ENCODE measurements at places on chromosomes 11 and 22.

DNA sequence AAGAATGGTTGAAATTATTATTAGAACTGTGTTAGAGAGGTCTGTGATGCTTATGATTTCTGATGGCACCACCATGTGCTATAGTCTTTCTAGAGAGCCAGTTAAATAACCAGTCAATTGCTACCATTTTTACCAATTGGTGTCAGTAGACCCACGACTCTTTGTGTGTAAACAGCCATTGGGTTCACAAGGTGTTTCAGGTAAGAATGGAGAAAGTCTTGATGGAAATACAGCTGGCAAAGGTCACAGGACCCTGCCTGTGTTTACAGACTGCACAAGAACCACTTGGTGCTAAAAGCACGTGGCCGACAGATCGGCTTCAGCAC is 30.5 kb upstream of the OR10G7 start:
- H3K4me3 ChIP-seq, result no peak overlapping the region
- no peaks in the 10 kb centered on the region for H3K36me3 ChIP-seq
- no peaks in the 10 kb centered on the region for H3K4me1 ChIP-seq
- no peak for ATAC-seq
- H3K27ac ChIP-seq, result no peak overlapping the region

GRCh38 chr22:22952531-22953280 is 65.1 kb downstream of the IGLL5 start:
- H3K4me3 ChIP-seq, result no peak overlapping the region
- H3K27me3 ChIP-seq, result peaks cover 41% of the 10 kb centered on the region

- ATAC-seq, result peak; percentile 88
- no peaks in the 10 kb centered on the region for H3K36me3 ChIP-seq
- H3K4me1 ChIP-seq, result peaks cover 12% of the 10 kb centered on the region
Measured at GRCh38 chr11:77072851-77073327, 6.1 kb downstream of the CAPN5 start.

DNA sequence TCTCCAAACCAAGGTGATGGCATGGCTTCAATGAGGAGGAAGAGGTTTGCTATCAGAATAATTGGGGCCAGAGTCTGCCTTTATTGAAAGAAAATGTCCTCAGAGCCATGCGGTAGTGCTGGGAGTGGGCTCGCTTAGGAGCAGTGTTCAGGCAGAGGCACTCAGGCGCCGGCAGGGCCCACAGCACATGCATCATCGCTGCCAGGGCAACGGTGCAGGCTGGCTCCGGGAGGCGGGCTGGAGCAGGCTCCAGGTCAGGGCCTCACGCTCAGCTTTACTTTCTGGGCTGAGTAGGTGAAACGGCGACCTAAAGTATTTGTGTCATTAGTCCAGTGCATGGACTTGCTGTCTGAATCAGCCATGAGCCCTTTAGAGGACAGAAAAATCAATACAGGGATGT is 169.9 kb upstream of the CCDC90B start:
- H3K36me3 ChIP-seq, result no peaks in the 10 kb centered on the region
- no peak overlapping the region for H3K4me3 ChIP-seq
- H3K27me3 ChIP-seq, result no peaks in the 10 kb centered on the region
- H3K27ac ChIP-seq, result no peak overlapping the region
- ATAC-seq, result no peak
- no peaks in the 10 kb centered on the region for H3K4me1 ChIP-seq

DNA sequence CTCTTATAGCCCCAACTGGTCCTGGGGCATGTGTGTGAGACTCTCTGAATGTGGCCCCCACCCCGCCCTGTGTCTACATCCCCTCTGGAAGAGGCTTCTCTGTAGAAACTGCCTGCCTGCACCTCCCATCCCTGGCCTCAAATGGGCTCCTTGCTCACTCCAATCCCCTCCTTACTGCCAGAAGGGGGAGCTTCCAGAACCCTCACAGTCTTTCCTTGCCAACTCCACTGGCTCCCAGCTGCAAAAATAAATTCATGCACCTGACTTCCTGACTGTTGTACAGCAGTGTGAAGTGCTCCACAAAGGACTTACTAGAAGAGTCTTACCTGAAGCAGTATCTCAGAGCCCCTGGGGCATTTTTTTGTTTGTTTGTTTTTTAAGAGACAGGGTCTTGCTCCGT is 15.2 kb upstream of the SERPIND1 start:
- H3K27ac ChIP-seq, result no peak overlapping the region
- no peak overlapping the region for H3K4me3 ChIP-seq
- no peak for ATAC-seq

GRCh38 chr22:31248965-31249958 is 37.2 kb downstream of the LIMK2 start:
- no peaks in the 10 kb centered on the region for H3K36me3 ChIP-seq
- peaks cover 10% of the 10 kb centered on the region for H3K4me1 ChIP-seq
- H3K27ac ChIP-seq, result no peak overlapping the region
- H3K27me3 ChIP-seq, result no peaks in the 10 kb centered on the region

- peak; percentile 61 for ATAC-seq
- peak overlapping the region; percentile 93 for H3K4me3 ChIP-seq
- peaks cover 93% of the 10 kb centered on the region for H3K36me3 ChIP-seq
- peak overlapping the region; percentile 99 for H3K27ac ChIP-seq
- no peaks in the 10 kb centered on the region for H3K27me3 ChIP-seq
Measured at GRCh38 chr11:35160246-35160824, 21.4 kb downstream of the CD44 start.

DNA sequence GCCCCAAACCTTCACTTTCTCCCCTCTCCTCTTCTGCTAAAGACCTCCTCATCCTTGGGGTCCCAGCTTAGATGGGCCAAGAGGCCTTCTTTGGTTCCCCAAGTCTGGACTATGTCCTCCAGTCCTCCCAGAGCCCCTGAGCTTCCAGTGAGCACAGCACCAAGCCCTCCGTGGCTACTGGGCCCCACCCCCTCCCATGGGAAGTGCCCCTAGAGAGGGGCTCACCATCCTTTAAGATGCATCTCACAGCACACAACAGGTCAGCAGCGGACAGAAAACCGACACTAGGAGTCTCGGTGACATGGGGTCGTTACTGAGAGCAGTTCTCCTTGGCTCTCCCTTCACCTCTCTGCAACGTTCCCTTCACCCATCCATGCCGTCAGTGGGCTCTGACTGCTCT is 2.7 kb downstream of the LRRC32 start:
- peak overlapping the region; percentile 70 for H3K4me3 ChIP-seq
- peaks cover 17% of the 10 kb centered on the region for H3K4me1 ChIP-seq
- peak overlapping the region; percentile 16 for H3K27ac ChIP-seq

DNA sequence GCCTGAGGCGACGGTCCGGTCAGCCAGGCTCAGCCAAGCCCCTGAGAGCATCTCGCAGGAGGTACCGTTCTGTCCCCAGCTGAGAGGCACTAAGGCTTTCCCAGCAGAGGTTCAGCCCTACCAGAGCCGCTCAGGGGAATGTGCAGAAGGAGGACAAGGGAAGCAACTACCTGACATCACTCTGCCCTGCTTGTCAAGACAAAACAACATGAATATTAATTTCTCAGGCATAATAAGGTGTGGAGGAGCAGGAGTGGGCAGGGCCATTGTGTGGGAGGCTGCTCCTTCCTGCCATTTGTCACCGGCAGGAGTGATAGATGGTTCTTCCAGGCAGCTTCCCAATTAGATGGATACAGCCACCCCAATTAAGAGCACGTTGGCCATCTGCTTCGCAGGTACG is 181.4 kb downstream of the KIRREL3 start:
- H3K36me3 ChIP-seq, result no peaks in the 10 kb centered on the region
- peaks cover 9% of the 10 kb centered on the region for H3K27me3 ChIP-seq
- no peak for ATAC-seq

DNA sequence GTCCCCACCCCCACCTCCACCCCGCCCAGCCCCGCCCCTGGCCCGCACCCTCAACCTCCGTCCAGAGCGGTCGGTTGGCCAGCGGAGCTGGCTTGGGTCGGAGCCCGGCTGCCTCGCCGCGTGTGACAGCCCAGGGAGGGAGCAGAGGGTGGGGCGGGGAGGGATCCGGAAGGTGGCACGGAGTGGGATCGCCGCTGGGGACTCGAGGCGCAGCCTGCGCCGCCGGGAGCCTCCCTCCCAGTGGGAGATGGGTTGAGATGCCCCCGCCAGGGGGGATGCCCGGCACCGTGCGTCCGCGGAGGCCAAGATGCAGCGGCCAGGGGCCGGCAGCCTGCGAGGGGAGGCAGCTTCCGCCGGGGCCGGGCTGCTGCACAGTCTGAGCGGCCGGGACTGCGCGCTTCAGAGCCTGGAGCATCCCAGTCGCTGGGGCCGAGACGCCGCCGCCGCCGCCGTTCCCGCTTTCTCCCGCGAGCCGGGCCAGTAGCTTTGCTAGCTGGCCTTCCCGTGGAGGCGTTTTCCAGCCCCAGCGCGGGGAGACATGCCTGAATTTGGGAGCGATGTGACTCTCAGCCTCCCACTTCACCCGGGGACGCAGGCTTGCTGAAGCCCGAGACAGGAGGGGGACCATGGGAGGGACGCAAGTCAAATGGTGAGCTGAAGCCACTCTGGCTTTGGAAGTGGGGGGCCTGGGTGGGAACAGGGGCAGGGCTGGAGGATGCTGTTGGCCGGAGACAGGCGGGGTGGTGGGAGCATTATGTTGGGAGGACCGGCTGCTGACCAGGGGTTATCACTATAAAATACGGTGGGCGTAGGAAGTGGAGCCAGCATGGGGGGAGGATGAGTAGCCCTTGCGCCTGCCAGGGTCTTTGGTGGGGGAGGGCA is 40.2 kb downstream of the DIXDC1 start:
- peak overlapping the region; percentile 56 for H3K4me3 ChIP-seq
- peaks cover 9% of the 10 kb centered on the region for H3K27me3 ChIP-seq
- peak; percentile 72 for ATAC-seq
- H3K36me3 ChIP-seq, result peaks cover 11% of the 10 kb centered on the region
- H3K27ac ChIP-seq, result no peak overlapping the region
- H3K4me1 ChIP-seq, result no peaks in the 10 kb centered on the region

DNA sequence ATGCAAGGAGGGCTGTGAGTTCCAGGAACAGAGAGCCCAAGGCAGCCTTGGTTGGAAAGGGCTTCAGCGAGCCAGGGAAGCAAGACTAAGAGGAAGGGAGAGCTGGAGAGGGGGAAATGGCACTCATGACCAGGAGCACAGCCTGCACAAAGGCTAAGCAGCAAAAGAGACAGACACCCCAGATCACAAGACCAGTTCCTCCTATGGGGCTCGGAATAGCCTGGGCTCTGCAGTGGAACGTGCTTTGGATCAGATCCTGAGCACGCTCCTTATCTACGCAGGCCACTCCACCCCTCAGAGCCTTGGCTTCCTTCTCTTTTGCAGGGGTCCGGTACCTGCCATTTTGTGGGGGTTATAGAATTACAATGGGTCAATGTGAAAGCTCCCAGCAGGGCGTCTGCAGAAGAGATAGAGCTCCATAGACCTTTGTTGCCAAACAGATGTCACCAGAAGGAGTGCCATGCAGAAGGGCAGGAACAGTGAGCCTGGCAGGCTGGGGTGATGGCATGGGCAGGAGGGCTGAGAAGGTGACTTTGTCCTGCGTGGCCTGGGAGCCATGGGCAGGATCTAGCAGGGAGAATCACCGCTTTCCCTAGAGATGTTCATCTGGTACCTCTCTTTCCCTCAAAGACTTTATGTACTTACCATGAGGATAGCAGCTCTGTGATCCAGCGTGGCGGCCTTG is 33.8 kb downstream of the ZC3H7B start:
- peaks cover 42% of the 10 kb centered on the region for H3K36me3 ChIP-seq
- H3K4me3 ChIP-seq, result no peak overlapping the region
- no peak overlapping the region for H3K27ac ChIP-seq

- H3K27me3 ChIP-seq, result peaks cover 25% of the 10 kb centered on the region
- no peak for ATAC-seq
- no peak overlapping the region for H3K4me3 ChIP-seq
- no peaks in the 10 kb centered on the region for H3K4me1 ChIP-seq
- H3K27ac ChIP-seq, result no peak overlapping the region
- H3K36me3 ChIP-seq, result no peaks in the 10 kb centered on the region
Measured at GRCh38 chr22:26066534-26066933, 102.7 kb upstream of the SEZ6L start.

DNA sequence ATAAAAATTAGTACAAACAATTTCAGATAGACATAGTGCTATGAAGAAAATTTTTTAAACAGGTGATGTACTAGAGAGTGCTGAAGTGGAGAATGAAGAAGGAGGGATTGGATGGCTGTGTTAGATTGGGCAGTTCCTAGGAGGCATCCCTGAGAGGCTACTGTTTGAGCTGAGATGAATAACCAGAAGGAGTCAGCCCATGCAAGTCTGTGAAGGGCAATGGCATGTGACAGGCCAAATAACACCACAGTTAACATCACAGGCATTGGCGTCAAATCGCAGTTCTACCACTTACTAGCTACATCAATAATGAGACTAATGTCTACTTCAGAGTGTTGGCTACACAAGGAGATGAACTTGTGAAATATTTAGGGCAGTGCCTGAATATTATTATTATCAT is 35.4 kb downstream of the HORMAD2 start:
- peaks cover 3% of the 10 kb centered on the region for H3K4me1 ChIP-seq
- no peak overlapping the region for H3K4me3 ChIP-seq
- no peak for ATAC-seq
- H3K27ac ChIP-seq, result no peak overlapping the region
- no peaks in the 10 kb centered on the region for H3K27me3 ChIP-seq
- no peaks in the 10 kb centered on the region for H3K36me3 ChIP-seq

GRCh38 chr11:67030976-67031375 is 8.0 kb downstream of the SYT12 start:
- no peak overlapping the region for H3K4me3 ChIP-seq
- H3K27me3 ChIP-seq, result peaks cover 16% of the 10 kb centered on the region

GRCh38 chr11:100687630-100688395 is 725 bp downstream of the ARHGAP42 start:
- H3K4me3 ChIP-seq, result peak overlapping the region; percentile 39
- peaks cover 25% of the 10 kb centered on the region for H3K27me3 ChIP-seq
- ATAC-seq, result peak; percentile 14
- H3K27ac ChIP-seq, result no peak overlapping the region

DNA sequence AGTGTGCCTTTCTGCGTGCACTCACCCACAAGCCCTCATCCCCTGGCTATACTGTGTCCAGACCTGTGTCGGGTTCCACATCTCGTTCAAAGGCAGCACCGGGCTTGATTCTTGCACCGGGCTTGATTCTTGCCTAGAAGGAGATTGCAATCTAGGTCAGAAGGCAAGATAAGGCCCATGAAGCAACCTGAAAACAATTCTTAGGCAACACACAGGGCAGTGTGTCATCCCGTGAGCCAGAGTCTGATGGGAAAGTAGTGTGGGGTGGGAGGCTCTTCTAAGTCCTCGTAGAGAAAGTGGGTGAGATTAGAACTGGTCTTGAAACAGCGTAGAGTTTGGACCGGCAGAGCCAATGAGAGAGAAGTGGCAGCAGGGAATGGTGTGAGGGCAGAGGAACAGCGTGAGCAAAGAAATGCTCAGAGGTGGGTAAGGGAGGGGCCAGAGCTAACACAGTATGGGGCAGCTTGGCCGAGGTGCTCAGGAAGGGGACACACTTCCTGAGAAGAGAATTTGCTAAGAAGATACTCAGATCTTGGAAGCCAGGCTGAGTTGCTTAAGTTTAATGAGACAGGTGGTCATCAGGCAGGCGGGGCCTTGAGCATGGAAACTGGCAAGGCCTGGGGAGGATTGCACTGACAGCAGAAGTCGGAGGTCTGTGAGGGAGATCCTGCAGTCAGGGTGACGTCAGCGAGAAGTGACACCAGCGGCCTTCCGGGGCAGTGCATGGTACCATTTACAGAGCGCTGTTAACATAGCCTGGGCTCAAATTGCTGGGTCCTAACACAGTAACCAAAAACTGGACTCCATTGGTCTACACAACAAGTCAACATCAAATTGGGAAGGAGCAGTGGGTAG is 40.7 kb upstream of the DKK3 start:
- H3K27ac ChIP-seq, result no peak overlapping the region
- H3K4me1 ChIP-seq, result peaks cover 6% of the 10 kb centered on the region
- peaks cover 4% of the 10 kb centered on the region for H3K27me3 ChIP-seq

GRCh38 chr22:20418211-20418788 is 19.3 kb downstream of the SCARF2 start:
- H3K4me3 ChIP-seq, result peak overlapping the region; percentile 59
- H3K27ac ChIP-seq, result no peak overlapping the region
- H3K4me1 ChIP-seq, result no peaks in the 10 kb centered on the region
- no peaks in the 10 kb centered on the region for H3K27me3 ChIP-seq
- peak; percentile 85 for ATAC-seq
- H3K36me3 ChIP-seq, result no peaks in the 10 kb centered on the region
